CD4-positive, alpha-beta T cell (primary cell): ENCODE measurements at places on chromosomes 7 and 10. TPM values are rescaled to one million over a fixed set of nuclear protein-coding genes. Genes with fewer than 3 reads are reported as not detected.

The ENO4 gene
- not detected for total RNA-seq

The TAS2R3 gene
- 0.25 TPM for total RNA-seq

The TCF7L2 gene
- total RNA-seq = 4.4 TPM

The CCDC126 gene
- total RNA-seq = 8.3 TPM

The SPDYE2B gene
- not detected for total RNA-seq

The PSMC2 gene
- 101 TPM for total RNA-seq

The MMP21 gene
- 0.16 TPM for total RNA-seq

The GPR26 gene
- total RNA-seq = not detected

The OR2A1 gene
- 0.11 TPM for total RNA-seq

The VPS37D gene
- total RNA-seq = 0.81 TPM
